ENCODE measurements at places on chromosomes 3 and 15.

- DNase-seq: no peak
These were observed 140.0 kb downstream of the PDZRN3 start for GRCh38 chr3:73484656-73485248.

DNA sequence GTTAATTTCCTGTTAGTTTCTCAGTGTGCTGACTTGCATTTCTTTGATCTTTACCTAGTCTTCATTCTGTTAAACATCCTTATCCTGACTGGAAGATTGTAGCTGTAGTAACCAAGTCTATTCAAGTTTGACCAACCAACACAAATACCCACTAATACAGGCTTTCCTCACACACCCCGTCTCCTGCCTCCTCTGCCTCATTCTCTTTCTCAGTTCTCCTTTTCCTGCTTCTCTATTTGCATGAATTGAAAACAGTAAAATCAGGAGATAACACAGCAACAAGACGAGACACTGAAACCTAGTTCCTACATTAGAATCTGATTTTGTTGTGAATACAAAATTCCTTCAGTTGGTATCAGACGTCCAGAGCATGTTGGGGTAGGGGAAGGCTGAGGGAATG is 116.9 kb upstream of the ARPP21 start:
- DNase-seq: no peak

DNA sequence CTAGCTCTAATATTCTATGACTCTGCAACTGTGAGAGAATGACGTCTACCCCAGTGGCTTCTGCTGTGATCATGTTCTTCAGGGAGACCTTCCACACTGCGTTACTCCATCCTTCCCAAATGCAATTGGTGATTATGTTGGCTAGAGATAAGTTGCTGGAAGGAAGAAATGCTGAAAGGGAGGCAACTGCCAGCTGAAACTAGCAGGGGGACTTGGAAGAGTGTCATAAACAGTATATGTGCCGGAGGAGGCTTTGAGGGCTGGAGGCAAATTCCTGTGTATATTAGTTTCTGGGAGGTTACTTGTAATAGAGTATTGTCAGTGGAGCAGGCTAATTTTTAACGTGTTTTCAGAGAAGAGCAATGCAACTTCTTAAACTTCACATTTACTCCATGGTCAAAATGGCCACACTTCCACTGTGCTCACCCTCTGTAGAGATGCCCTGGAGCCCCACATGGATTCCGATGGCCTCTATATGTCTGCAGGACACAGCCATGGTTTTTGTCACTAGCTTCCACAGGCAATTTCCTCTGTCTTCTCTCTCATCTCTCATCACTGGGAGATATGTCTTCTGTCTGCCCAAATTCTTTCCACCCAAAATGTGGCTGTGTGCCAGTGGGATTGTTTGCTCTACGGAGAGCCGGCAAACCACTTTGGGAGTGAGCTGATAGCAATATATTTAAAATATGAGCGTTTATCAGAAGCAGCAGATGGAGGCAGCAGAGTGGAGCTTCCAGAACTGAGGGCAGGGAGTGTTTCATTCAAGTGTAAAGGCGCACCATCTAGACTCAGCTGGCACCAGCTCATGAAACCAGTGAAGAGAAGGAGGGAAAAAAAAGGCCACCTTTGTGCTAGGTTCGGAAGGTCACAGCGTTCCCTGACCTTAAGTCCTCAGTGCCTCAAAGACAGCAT is 13.3 kb upstream of the CD47 start:
- no peak for DNase-seq

DNA sequence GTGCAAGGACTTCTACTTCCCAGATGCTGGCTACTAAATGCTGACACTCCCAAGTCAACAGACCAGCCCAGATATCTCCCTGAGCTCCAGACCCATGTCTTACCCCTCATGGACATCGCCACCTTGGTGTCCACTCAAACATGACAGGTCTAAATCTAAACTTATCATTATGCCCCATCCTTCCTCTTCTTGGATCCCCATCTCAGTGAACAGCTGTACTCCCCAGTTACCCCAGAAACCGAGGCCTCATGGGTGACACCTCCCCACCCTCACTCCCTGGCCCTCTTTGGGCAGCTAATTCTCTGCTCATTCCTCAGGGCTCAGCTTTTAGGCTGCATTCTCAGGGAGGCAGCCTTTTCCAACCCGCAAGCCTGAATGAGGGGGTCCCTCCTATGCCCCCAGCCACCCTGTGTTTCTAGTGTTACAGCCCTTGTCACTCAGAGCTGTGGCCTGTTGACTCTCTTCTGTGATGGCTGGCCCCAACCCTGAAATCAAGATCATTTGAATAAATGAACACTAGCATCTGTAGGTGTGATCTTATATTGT is 5.4 kb downstream of the EHD4 start:
- DNase-seq: no peak

GRCh38 chr3:12993517-12994356 is 79.5 kb downstream of the IQSEC1 start:
- no peak for DNase-seq

DNA sequence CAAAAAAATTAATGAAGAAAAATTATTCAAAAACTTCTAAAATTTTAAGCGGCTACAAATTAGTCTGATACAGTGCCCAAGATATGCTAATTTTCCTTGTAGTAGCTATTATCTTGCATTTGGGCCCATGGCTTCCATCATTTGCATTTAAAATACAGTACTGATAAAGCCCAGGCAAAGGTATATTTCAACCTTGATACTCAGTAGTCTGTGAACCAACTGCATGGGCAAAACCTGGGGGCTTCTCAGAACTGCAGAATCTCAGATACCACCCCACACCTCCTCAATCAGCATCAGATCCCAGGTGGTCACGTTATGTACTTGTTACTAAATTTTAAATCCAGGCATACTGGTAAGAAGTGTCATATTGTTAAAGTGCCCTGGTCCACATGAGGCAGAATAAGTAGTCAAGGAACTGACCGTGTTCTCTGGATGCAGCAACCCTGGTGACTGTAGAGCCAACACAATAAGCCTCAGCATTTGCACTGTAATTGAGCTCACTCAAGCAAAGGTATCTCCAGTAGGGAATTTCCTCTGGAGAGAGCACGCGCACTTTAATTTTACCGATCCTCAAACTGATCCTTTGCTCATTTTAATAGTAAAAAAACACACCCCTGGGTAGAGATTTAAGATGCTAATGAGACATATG is 31.9 kb downstream of the ZNF385D start:
- no peak for DNase-seq

- no peak for DNase-seq
These were observed 281.0 kb upstream of the NR2E3 start for GRCh38 chr15:71529361-71529760.

All from retinal pigment epithelial cell (primary cell).